Left hindlimb (tissue), 1 donor: ENCODE measurements at places on chromosomes 3 and 15.

DNA sequence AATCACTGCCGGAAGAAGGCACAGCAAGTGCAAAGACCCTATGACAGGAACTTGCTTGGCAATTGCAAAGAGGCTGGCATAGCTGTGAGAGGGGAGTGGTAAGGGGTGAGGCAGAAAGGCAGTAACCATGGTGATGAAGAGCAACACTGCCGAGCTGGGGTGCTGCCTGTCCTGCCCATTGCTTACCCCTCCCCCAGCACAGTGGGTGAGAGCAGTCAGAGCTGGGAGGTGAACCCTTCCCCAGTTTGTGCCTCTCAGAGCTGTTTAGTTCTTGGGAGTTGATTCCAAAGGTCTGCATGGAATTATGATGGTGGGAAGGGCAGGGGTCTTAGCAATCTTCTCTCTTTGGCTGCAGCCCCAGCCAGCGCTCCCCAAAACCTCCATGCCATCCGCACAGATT is 8.8 kb downstream of the TYRO3 start:
- no peak for DNase-seq

GRCh38 chr3:22691407-22691806 is 511.7 kb upstream of the UBE2E2 start:
- DNase-seq = no peak

DNA sequence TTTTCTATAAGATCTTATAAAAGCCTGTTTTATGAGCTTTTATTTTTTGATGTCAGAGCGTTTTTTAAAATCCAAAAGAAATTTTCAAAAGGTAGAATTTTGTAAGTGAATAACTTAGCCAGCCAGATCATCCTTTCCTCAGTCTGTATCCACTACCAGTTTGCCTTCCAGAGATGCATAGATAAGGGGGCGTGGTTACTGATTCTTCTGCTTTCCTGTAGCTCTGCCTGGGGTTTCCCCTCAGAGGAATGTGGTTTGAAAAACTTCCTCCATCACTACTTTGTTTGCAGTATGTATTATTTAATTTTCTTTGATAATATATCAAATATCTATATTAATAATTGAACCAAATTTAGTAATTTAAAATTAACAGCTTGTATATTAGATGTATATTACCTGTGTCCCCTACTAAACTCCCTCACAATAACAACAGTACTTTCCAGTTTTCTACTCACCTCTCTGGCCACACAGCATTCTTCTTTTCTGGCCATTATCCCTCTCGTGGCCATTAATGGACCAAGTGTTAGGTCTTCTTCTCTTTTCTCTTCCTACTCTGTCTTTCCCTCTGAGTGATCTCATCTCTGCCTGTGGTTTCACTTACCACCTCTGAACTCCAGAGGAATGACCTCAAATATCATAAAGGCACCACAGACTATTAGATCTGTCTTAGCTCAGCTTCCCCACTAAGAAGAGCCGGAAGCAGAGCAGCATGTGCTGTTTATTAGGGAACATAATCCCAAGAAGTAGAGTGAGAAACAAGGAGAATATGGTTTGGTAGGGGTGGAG is 239.7 kb downstream of the UBE2E2 start:
- DNase-seq = no peak

DNA sequence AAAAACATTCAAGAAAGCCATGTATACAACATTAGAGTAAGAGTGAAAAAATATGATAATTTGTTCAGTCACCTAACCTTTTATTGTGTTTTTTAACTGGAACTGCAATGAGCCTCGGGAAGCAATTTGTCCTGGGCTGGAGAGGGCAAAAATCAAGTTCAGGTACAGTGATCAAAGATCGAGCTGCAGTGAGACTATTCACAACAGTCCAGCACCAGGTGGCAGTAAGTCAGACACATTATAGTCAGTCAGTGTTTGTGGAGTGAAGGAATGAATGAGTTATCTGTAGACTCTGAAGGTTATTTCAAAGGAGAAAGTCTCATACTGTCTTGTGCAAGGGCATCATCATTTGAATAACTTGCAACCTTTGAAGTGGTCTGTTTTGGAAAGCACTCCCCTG is 116.6 kb downstream of the CHDH start:
- no peak for DNase-seq

DNA sequence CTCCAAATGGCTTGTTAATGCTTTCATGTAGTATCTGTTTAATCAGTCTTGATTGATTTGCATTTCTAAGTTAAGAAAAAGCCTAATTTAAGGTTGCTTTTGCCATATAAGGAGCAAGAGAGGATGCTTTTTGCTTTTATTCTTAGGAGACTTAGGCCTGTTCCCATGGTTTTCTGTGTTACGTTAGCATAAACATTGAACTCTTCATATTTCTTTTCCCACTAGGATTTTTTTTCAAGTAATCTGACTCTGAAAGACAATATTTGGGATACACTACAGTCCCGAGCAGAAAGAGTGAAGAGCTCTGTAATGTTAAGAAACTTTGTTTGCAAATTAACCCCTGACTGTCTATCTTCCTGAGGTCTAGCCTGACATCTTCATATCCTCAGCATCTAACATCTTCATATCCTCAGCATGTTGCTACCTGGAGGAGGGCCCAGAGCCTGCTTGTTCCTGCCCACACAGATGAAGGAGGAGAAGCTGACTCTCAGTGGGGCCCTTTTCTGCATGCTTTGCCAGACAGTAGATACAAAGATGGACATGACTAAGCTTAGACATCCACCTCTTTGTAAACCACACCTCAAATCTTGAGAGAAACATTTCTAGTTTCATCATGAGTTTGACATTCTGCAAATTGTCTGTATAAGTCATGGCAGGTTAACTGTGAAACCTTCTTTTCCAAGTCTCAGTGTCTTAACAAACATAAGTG is 86.2 kb upstream of the COL6A5 start:
- DNase-seq = no peak

GRCh38 chr3:120172070-120172469 is 77.8 kb upstream of the GSK3B start:
- DNase-seq = no peak

- DNase-seq = no peak
Observed at GRCh38 chr3:53533472-53533871, 39.1 kb downstream of the CACNA1D start.

GRCh38 chr3:10748040-10748439 is 68.0 kb upstream of the SLC6A11 start:
- no peak for DNase-seq

DNA sequence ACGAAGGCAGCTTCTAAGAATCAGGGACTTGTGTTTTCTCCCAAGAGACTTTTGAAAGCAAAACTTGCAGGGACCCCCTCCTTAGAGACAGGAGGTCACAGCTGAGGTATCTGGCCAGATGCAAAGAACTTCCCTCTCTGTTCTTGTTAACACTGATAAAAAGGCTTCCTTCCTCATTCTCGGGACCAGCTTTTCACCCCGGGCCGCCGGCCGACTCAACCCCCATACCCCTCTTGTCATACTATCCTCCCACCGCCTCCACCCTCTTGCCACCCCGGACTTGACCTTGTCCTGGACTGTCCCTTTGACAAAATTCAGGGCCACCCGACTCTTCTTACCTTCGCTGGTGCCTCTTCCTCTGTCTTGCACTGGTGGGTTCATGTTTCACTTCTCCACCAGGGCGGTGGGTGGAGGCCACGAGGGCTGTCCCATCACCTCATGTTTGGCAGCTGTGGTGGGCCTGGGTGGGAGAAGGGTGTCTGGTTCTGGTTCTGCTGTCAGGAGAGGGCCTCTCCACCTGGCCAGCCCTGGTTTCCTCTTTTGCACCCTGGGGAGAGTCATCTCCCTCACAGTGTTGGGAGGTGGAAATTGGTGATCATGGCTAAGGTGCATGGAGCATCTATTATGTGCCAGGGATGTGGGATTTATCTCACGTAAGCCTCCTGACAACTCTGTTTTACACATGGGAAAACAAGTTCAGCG is 32.5 kb downstream of the BHLHE40 start:
- no peak for DNase-seq

DNA sequence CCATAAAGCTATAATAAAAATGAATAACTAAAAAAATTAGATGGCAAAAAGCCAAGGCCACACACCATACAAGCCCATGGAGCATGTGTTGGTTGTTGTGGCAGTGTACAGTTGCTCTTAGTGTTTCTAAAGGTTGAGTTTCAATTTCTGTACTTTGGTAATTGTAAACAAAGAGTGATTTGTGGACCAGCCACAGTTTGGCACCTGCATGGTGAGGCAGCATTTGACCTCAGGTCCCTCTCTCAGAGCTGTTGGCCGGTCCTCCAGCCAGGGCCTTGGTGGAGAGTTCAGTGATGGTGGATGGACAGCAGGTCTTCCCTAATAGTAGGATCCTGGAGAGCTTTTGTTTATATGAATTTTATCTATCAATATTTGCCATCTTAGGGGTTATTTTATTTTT is 5.6 kb downstream of the ACAD9 start:
- DNase-seq = no peak

GRCh38 chr3:129587566-129588210 is 18.8 kb downstream of the PLXND1 start:
- no peak for DNase-seq

DNA sequence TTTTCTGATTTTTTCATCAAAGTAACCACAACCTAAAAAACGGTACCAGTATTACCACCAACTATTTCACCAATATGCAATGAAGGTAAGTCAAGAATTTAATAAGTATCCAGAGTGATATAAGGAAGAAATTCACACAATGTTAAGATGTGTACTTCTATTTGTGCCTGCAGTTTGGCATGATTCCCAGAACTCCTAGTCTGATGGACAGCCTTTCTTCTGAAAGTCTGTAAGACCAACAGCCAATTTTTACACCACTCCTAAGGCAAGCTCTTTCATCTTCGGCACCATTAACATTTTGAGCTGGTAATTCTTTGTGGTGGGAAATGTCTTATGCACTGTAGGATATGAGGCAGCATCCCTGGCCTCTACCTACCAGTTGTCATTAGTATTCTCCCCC is 108.3 kb downstream of the VPS13C start:
- no peak for DNase-seq

- no peak for DNase-seq
Observed at GRCh38 chr3:161412123-161412522, 40.8 kb upstream of the SPTSSB start.

DNA sequence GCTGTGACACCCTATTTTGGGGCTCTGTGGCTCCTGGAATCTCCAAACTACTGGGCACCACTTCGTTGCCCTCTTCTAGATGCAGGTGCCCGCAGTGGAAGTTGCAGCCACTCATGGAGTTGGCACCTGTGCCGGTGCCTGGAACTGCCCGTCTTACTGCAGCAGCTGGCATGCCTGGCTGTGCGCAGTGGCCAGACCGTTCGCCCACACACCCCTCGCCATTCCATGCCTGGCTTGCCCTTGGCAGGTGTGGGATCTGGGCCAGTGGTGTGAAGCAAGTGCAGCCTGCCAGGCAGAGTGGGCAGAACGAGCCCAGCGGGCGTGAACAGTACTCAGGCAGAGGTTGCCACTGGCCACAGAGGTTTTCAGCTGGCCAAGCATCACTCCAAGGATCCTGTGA is 1286.7 kb downstream of the ROBO1 start:
- DNase-seq = no peak

DNA sequence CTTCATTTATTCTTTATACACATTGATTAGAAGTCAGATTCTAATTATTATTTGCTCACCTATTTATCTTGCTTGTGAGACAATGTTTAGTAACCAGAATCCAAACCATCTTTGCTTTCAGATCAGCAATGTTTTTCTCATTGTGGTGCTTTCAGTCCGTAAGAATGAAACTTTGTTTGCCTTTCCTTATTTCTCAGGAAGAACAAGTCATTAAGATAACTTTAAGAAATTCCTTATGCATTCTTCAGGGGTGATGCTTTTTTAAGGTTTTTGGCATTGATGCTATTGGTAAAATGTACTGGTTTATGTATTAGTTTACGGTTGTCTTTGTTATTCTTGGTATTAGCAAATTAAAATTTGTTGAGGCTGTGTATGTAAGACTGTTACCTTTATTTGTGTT is 120.8 kb upstream of the POU1F1 start:
- DNase-seq = no peak

DNA sequence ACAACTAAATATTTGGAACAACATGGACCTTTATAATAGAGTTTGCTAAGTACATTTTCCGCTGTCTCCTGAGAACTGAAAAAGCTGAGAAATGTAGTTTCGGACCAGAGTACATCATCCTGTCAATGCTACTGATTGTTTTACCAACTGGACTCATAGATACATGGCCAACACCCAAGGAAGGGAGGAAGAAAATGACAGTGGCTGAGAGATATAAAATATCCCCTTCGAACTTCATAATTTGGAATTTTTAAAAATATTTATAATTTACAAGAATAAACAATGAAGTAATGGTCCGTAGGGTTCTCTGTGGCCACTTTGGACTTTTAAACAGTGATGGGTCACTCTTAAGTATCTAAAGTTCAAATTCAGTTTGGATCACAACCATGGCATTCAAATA is 1042.7 kb downstream of the MCTP2 start:
- no peak for DNase-seq

- DNase-seq = no peak
Observed at GRCh38 chr3:114319453-114319852, 25.6 kb downstream of the TIGIT start.

DNA sequence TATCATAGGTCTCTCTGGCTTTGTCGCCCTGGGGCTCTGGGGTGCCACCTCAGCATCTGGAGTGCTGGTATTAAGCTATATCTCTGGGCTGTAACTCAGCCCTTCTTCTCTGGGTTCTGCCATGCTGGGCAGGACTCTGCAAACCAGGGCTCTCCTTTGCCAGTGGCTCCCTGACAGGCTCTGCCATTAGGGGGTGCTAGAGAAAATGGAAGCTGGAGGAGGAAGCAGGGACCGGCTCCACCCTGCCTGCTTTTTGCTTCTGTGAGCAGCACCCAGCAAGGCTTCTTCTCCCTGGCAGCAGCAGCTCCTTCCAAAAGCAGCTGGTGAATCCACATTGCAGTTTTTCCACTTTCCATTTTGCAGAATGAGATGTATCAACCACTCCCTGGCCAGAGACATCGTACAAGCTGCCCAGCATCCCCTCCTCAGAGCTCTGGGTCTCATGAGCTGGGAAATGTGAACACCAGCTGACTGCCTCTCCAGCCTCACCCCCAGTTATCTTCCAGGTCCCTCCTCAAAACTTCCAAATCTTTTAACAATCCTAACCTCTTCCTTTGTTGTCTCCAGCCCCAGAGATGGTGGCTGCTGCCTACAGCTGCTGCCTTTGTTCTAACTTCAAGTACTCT is 165.0 kb downstream of the ABHD5 start:
- DNase-seq = no peak

- no peak for DNase-seq
Observed at GRCh38 chr3:28972921-28973320, 307.9 kb upstream of the RBMS3 start.

- DNase-seq = no peak
Observed at GRCh38 chr3:194941360-194941955, 255.8 kb downstream of the FAM43A start.

- DNase-seq = peak; percentile 37
Observed at GRCh38 chr15:82999905-83000671, 11.4 kb downstream of the C15orf40 start.

- no peak for DNase-seq
Observed at GRCh38 chr15:30030345-30030744, 52.4 kb upstream of the GOLGA8J start.

- DNase-seq = no peak
Observed at GRCh38 chr3:131960324-131960723, 74.5 kb downstream of the CPNE4 start.

DNA sequence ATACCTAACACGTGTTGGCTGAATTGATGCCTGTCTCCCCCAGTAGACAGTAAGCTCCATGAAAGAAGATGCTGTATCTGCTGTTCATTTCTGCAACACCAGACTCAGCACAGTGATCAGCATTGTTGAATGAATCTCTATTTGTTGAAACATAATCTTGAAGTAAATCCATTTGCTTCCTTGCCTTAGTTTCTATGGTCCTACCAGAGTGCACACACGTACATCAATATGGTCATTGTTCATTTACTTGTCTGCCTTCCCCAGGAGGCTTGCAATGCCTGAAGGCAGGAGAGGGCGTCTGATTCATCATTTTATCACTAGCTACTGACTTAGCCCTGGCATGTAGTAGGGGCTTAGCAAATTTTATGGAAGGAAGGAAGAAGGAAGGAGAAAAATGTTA is 19.2 kb downstream of the RBP2 start:
- DNase-seq = no peak
